ENCODE measurements at places on chromosomes 4 and X.

GRCh38 chrX:151174581-151175282, 1.7 kb upstream of the GPR50 start:
- no peak for DNase-seq

DNA sequence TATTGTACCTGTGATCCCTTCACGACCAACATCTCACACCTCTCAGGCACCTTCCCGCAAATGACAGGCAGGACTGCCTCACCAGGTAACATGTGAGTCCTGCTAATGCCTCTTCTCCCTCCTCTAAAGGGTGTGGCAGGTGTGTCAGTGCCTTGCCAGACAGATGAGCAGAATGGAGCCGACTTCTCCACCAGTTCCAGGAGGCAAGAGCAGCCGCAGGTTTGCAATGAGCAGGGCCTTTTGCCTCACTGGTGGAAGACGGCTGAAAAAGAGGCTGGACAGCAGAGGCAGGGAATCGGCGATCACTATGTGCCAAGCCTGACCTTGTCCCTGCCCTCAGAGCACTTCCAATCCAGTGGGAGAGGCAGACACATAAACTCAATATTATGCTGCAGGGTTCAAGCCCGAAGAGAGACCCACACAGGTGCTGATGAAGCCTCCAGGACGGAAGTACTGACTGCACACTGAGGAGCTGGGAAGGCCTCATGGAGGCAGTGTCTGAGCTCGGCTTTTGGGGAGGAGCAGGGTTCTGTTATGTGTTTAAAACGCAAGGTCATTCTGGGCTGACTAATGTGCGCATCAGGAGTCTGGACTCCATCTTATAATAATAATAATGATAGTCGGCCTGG, 57.9 kb downstream of the C4orf50 start:
- DNase-seq: no peak

GRCh38 chr4:113673450-113673849, 88.1 kb downstream of the CAMK2D start:
- DNase-seq: peak; percentile 46

DNA sequence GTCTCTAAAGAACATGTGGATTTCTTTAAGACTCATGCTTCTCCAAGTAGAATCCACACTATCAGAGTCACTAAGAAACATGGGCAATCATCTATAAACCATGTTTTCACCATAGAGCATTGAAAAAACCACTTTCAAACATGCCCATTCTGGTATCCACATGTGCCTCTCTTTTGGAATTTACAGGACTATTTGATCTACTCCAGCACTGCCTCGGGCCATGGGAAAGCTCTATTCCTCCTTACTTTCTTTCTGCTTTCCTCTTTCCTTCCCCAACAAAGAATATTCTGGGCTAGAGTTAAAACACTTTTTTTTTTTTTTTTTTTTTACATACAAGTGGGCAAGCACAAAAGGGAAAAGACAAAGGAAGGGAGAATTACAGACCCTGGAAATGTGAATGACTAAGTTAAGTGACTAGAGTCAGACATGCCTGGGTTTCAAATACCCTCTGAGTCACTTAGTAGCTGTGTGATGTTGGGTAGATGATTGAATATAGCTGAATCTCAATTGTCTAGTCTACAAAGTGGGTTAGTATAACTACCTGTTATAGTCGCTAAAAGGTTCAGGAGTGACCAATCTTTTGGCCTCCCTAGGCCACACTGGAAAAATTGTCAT, 847.7 kb upstream of the INTU start:
- no peak for DNase-seq

DNA sequence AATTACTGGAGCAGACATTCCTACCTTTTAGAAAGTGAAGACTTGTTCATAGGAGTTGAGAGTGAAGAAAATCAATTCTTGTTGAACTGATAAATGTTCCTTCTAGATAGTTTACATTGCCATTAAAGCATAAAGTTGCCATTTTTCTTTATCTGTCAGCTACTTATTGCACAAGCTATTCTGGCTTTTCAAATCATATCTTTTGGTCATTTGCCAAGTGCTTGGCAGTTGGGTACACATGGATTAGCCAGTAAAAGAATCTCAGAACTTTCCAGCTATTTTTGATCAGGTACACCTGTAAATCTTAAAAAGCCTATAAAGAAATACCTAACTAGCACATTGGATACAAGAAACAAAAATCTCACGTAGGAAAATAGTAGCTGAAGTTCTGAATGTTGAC, 56.4 kb upstream of the PNPLA4 start:
- no peak for DNase-seq

- DNase-seq: no peak
Measured at GRCh38 chrX:23403849-23404248, 69.2 kb downstream of the PTCHD1 start.

DNA sequence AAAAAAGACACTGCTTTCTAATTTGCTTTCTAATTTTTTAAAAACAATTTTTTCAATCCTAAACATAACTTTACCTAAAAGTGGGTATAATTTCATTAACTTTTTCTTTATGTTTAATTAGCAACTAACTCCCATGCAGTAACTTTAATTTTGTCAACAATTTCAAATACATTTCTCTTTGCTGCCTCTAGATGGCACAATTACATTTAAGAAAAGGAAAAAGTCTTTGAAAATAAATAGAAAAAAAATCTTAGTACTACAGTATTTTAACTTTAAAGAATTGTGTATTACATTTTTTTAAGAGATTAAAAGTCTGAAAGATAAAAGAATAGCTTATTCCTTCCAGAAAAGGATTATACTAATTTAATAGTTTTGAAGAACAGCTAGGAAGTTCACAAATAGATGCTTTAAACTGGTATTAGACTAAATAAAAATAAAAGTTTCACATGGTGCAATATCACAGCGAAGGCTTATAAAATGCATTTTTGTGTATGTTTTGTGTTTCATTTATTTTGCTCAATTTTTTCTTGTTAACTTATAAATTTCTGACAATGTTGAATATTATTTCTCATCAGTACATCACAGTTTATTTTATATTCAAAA, 105.1 kb downstream of the ADGRA3 start:
- DNase-seq: no peak

GRCh38 chr4:2417765-2418649, at the start of gene ZFYVE28:
ZFYVE28 (minus strand) TSS chr4:2418645; CDS start chr4:2418323, 322 bp downstream.
- DNase-seq: no peak

GRCh38 chrX:17038277-17038676, 91.8 kb downstream of the REPS2 start:
- DNase-seq: no peak

Measured in CD4-positive, alpha-beta T cell treated with Interleukin-2 at 100 ng/mL for 4 hours (primary cell).